Activated CD4-positive, alpha-beta T cell treated with anti-CD3 and anti-CD28 coated beads for 24 hours (primary cell): ENCODE measurements at places on chromosomes 12 and 14.

- peak; percentile 74 for DNase-seq
Observed at GRCh38 chr12:122946690-122947341, 19.4 kb downstream of the ABCB9 start.

DNA sequence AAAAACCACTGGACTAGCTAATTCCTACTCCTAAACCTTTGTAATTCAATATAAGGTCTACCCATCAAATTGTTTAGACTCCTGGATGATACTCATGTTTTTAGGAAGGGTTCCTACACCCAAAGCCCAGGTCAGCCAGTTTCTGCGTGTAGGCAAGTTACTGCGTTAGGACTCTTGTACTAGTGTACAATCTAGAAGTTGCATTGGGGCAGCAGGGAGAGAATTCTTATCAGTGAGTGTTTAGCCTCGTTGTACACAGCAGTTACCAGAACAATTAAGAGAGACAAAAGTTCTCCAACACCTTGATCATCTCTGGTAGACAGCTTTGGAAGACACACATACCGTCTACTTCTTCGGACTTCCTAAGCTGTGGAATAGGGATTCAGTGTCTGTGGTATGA is 29.2 kb downstream of the FBXL14 start:
- DNase-seq = no peak

GRCh38 chr12:5796171-5796958 is 148.7 kb downstream of the ANO2 start:
- DNase-seq = peak; percentile 16

- no peak for DNase-seq
Observed at GRCh38 chr12:83573671-83574070, 887.0 kb downstream of the TMTC2 start.

- no peak for DNase-seq
Observed at GRCh38 chr14:68512088-68512487, 280.8 kb downstream of the ZFP36L1 start.

- no peak for DNase-seq
Observed at GRCh38 chr14:50040401-50040775, 76.0 kb downstream of the VCPKMT start.

DNA sequence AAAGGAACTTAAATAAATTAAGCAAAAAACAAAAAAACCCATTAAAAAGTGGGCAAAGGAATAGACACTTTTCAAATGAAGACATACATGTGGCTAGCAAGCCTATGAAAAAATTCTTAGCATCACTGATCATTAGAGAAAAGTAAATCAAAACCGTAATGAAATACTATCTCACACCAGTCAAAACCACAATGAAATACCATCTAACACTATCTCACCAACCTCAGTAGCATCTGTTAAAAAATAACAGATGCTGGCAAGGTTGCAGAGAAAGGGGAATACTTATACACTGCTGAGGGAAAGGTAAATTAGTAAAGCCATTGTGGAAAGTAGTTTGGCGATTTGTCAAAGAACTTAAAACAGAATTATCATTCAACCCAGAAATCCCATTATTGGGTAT is 381.1 kb downstream of the FLRT2 start:
- DNase-seq = no peak

DNA sequence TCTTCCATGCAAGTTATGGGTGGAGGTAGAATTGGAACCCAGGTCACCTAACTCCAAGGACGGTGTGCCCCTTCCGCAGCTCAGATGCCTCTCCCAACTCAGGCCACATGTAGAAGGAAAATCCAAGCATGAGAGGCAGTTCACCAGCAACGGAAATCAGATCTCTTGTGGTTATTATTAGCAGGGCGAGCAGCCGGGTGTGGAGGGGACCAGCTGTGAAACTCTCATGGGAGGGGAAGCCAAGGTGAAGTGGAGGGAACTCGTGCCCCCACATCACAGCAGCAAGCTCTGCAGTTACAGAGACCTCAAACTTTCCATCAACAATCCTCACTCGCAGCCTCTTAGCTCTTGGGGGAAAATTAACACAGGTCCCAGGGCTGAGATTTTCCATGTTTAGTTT is 79.7 kb downstream of the KSR2 start:
- no peak for DNase-seq

GRCh38 chr12:89882050-89882449 is 173.4 kb upstream of the ATP2B1 start:
- DNase-seq = no peak
